ENCODE measurements at places on chromosomes 12 and 14. TPM values are rescaled to one million over a fixed set of nuclear protein-coding genes. Genes with fewer than 3 reads are reported as not detected.
A peak's percentile ranks its signal among the peaks of the same experiment; 100 is the strongest.

DNA sequence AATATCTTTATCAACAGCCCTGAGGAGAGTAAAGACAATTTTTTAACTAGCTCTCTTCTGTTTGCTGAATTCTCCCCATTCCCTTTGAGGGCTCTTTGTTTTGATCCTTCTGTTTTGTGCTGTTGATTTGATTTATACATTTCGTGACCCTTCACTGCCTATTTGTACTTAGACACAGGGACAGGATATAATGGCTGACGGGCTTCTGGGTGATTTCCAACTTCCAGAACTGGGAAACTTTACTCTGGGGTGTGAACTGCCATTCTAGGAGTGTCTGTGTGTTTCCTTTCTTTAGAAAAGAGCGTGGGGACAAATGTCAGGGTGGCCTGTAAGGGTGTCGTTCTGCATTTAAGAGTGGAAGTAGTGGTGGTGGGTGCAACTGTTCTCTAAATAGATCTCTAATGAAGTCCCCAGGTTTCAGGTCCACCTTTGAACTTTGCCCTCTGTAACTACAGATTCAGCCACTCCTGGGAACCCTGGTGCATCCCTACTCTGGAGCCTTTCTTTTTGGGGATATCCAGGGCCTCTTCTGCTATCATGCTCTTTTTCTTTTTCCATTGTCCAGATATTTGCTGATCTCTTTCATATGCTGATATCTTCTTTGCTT is 22.3 kb upstream of the SSPN start:
- no peak for DNase-seq

DNA sequence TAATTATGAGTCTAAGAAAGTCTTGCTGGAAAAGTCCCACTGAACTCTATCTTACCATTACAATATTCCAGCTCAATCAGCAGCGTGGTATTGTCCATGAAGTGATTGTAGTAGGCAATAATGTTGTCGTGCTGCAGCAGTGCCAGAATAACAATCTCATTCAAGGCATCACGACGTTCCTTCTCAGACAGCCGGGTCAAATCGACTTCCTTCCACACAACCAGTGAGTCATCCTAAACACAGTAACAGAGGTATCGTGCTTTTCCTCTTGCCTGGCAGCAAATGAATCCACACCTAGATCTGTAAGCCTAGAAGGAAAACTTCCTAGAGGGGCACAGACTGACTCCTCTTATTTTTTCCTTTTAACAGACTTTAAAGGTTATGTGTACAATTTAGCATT is 2.9 kb downstream of the NEK9 start:
- DNase-seq = no peak

GRCh38 chr12:63911341-63911740 is 66.8 kb downstream of the SRGAP1 start:
- DNase-seq = no peak

DNA sequence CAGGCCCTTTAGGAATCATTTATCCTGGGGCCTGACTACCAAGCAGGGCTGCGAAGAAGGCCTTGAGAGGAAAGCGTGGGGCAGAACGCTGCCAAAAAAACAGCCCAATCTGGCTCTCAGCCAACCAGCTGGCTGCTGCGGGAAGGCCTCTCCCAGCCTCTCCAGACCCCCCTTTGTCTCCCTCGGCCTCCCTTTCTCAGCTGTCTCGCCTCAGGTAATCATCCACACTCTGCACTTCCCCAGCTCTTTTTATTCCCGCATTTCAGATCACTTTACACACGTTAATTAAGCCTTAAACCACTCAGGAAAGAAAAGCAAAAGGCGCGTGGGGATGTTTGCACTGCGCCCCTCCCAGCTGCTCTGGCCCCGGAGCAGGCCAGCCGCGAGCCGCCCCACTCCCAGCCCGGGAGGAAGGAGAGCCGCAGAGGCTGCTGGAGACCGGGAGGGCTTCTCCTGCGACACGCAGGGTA is 208.2 kb upstream of the FOXN3 start:
- no peak for DNase-seq

GRCh38 chr14:104555430-104556255 is 23.9 kb upstream of the C14orf180 start:
- peak; percentile 29 for DNase-seq

DNA sequence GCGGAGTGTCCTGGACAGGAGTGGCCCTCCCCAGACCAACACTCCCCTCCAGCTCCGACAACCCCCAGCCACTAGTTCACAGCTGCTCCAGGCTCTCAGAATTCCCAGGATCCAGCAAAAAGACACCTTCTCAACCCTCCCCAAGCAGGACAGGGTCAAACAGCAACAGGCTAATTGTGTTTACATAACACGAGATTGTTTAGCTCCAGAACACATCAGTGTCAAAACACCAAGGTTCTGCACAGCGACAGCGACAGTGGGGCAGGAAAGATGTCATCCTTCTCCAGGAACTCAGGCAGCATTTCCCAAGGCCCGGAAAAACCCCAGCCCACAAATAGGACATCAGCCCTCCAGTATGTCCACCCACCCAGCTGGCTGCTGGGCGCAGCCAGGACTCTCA is 16.5 kb downstream of the ITPK1 start:
- DNase-seq = no peak

DNA sequence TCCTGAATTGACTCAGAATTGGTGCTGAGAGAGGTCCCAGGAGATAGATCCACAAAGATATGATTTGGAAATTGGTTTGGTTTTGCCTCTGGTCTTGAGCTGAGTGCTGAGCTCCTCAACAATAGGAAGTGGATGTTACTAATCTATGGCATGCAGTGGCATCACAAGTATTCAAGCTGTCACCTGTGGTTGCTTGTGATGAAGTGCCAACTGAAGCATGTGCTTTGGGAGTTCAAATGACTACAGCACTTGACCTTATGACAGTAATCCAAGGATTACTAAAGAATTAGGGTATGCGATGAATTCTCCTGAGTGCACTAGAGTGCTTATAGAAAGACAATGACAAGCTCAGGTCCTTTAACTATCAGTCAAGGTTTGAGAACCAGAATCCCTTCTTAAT is 406.2 kb downstream of the NOVA1 start:
- no peak for DNase-seq

DNA sequence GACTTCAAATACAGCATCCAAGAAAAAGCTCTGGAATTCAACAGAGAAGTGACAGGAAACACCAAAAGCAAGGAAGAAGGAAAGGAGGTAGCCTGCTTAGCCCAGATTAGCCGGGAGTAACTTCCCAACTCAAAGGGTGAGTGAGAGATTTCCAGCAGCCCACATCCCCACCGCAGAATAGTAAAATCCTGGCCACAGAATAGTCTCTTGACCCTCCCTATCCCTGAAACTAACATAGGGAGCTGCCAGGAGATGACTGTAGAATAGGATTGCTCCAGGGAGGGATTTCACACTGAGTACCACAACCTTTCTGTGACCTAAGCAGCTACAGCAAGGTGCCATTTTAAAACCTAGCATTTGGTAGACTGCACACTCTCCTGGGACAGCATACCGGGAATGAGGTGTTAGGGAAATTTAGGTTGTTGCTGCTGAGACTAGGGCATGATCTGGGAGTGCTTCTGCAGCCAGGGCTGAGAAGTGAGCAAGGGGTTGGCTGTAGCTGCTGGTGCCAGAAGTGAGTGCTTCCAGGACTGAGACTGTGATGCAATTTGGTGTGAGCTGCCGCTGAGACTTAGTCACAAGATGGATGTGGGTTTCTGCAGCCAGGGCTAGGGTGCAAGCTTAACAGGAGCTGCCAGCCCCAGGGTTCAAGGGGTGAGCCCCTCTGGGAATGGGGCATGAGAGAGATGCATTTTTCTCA is 66.0 kb downstream of the TMTC3 start:
- no peak for DNase-seq

- DNase-seq = no peak
Observed at GRCh38 chr12:1747609-1748008, 56.7 kb downstream of the ADIPOR2 start.

- DNase-seq = no peak
Observed at GRCh38 chr12:131815131-131815530, 13.1 kb upstream of the MMP17 start.

- no peak for DNase-seq
Observed at GRCh38 chr12:113369391-113369985, 11.1 kb downstream of the PLBD2 start.

DNA sequence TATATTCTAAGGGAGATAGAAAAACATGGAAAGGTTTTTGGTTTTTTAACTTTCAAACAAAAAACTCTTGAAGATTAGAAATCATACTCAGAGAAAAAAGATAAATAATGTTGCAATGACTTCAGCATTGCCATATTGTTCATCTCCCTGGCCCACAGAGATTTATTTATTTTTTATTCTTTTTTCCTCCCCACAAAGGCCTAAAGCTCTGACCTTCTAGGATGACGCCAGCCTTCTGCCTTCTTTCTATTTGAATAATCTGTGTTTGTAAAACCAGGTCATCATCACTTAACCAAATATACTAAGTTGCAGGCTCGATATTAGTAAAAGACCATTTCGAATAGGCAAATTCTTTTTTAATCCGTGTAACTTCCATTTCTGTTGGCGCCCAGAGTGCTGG is 4.4 kb upstream of the DCP1B start:
- DNase-seq = no peak

DNA sequence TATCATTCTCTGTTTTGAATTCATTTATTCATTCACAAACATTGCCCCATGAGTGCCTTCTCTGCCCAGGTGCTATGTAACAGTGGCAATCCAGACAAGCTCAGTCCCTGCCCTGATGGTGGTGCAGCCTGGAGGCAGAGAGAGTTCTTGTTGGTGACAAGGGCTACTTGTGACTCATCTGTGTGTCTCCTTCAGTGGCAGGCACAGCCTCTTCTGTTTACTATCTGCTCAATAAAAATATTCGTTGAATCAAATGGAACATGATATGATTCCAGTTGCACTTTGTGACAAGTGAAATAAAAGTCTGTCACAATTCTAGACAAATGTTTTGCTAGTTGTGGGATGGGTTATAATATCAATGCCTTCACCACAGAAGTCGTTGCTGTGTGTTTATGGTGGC is 20.6 kb upstream of the CPM start:
- no peak for DNase-seq

DNA sequence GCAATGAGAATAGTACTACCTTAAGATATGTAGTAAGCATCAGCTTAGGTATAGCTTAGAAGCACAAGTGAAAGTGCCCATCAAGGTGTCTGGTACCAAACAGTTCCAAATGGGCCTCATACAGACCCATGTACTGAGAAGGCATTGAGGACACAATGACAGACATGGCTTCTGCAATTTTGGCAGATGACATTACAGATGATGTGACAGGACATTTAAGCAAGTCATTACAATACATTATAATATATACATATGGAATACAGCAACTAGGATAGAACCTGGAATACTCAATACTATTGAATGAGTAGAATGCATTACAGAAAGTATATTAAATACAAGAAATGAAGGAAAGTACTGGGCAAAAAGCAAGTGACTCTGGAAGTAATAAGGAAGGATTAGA is 256.4 kb downstream of the GXYLT1 start:
- no peak for DNase-seq

DNA sequence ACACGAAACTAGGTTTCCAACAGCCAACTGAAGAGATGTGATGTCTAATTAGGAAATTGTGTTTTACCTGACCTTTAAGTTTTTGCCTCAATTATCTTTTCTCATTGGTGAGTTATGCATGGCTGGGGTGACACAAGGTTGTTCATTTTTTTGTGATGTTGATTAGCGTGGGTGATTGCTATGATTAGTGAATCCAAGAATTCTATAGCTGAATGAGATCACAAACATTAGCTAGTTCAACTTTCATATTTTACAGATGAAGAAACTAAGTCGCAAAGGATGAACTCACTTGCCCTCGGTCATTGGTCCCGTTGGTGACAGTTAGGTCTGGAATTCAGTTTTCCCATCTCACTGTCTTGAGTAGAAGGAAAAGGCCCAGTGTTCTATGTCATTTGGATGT is 32.6 kb upstream of the LMNTD1 start:
- no peak for DNase-seq

DNA sequence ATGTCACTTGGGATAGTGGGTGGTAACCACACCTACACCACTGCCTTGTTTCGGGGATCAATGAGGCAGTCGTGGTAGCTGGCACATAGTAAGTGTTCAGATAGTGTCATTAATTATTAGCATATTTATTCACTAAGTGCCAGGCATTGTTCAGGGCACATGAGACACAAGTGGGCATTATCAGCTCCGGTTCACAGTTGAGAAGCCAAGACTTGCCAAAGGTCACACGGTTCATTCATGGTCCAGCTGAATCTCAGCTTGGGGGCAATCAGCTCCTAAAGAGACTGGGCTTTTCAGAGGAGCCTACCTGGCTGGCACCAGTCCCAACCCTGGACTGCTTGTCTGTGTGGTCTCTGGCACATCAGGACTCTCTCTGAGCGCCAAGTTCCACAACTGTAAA is 121.3 kb downstream of the PTPN11 start:
- no peak for DNase-seq

- no peak for DNase-seq
Observed at GRCh38 chr12:108802101-108802961, 55.1 kb downstream of the SSH1 start.

GRCh38 chr14:97888331-97888730 is 1091.1 kb downstream of the VRK1 start:
- no peak for DNase-seq

- no peak for DNase-seq
Observed at GRCh38 chr12:120474616-120474960, 5.0 kb upstream of the SRSF9 start.

DNA sequence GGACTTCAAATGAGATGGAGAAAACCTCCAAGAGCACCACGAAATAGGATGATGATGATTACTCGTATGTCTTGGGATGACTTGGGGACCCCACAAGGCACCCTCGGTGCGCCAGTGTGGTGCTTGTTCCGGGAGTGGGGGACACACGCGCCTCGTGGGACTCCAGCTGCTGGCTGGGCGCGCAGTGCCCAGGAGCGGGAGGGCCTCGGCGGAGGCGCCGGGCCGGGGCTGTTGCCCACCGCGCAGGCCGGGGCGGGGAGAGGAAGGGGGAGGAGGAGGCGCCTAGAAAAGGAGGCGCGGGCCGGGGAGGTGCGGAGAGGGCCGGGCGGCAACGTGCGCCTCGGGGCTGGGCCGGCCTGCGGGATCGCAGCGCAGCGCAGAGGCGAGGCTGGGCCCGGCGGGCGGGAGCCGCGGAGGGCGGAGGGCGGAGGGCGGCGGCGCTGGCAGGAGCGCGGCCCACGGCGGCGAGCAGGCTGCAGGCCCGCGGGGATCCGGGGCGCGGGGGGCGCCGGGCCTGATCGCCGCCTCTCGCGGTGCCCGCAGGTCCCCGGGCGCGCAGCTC is at the start of gene RFLNA:
Gene RFLNA (plus strand): TSS at position 314 of the 562 bp plus-strand sequence. CDS start 337 bp downstream, outside the sequence.
- DNase-seq = peak; percentile 74

- no peak for DNase-seq
Observed at GRCh38 chr14:65159281-65160062, 57.2 kb upstream of the MAX start.

GRCh38 chr14:90693413-90693812 is 122.8 kb downstream of the TTC7B start:
- no peak for DNase-seq

GRCh38 chr14:104567141-104567956 is 12.2 kb upstream of the C14orf180 start:
- no peak for DNase-seq

Gene LRIG3
- 59.4 TPM for total RNA-seq

Gene PAX9
- total RNA-seq = not detected

Gene SLC8A3
- 0.18 TPM for total RNA-seq

Gene PMCH
- total RNA-seq = not detected

Gene SLC7A7
- total RNA-seq = 319 TPM

Gene CIDEB
- total RNA-seq = 177 TPM

Gene KRT78
- not detected for total RNA-seq

Gene SLC6A15
- 1.4 TPM for total RNA-seq

Gene PLEKHH1
- 69.5 TPM for total RNA-seq

Gene ISM2
- total RNA-seq = not detected
